Fibroblast of pulmonary artery (primary cell): ENCODE measurements at places on chromosomes 5 and 9.

DNA sequence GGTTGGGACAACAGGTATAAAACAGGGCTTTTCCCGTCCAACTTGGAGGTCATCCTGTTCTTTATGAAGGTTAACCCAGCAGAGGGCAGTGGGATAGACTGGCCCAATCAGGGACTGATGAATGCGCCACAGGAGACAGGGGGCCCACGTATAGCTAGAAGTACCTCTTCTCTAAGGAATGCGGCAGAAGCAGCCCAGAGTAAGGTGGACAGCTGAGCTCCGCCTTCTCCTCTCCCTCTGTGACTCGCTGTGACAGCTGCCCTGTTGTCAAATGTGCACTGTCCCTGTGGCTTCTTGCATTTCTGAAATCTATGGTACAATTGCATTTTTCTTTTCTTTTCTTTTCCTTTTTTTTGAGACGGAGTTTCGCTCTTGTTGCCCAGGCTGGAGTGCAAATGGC, 306.6 kb downstream of the FBXL7 start:
- DNase-seq = no peak

DNA sequence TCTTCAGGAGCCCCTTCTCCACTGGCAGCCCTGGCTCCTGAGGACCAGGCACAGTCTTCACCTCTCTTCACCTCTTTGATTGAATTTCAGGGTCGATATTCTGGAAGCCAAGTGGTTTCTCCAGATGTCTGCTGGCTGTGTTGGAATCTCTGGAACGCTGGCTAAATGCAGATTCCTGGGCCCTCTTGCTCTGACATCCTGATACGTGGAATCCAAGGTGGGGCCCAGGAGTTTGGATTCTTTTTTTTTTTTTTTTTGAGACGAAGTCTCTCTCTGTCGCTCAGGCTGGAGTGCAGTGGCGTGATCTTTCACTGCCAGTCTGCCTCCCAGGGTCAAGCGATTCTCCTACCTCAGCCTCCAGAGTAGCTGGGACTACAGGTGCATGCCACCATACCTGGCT, 26.8 kb upstream of the IER5L start:
- DNase-seq = no peak

DNA sequence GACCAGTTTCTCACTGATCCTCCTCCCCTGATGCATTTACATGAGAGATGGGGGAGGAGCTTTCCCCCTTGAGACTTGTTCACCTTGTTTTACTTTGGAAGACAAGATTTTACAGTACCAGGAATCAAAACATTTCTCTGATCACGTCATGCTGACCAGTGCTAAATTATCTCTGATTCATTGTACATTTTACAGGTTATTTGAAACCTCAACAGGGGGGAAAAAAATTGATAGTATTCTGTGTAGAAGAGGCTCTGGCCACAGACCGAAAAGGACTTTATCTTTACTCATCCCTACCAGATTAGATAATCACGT, 133.9 kb downstream of the GRIA1 start:
- DNase-seq = no peak

DNA sequence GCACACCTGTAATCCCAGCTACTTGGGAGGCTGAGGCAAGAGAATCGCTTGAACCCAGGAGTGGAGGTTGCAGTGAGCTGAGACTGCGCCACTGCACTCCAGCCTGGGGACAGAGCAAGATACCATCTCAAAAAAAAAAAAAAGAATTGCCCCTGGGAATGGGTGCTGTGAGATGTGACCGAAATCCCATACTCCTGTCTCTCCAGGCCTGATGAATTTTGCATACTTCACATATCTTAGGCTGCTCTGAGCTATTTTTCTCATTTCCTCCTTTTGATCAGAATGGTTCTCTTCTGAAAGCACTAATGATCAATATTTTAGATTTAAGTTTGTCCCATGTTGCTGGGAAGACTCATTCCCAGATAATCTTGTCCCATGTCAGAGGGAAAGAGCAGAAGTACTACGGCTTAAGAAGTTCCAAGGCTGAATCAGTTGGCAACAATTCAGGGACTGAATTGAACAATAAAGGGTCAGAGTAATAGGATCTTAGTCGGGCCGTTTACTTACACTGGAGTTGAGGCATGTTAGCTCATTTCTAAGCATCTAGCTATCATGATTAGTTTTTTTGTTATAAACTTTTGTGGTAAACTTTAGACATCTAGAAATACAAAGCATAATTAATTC, 44.2 kb upstream of the TENT2 start:
- DNase-seq = peak; percentile 61
